NCI-H69 (cell line): ENCODE measurements at places on chromosomes 4 and X.

GRCh38 chr4:145297556-145297955, 117.2 kb upstream of the OTUD4 start:
- no peak for DNase-seq

DNA sequence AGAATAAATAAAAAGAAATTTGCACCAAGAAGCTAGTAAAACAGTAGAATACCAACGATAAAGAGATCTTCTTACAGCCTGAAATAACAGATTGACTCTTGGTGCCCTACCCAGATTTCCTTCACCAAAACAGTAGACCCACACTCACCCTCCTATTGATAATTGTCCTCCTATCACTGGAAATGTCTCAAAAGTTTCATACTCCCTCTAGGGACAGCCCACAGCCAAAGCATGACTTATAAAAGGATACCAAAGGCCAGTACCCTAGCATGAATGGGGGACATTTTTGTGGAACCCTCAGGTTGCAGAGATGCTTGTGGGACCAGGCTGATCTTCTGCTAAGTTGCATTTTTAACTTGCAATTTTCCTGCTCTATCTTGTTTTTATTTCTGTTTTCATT, 104.1 kb downstream of the INPP4B start:
- no peak for DNase-seq

DNA sequence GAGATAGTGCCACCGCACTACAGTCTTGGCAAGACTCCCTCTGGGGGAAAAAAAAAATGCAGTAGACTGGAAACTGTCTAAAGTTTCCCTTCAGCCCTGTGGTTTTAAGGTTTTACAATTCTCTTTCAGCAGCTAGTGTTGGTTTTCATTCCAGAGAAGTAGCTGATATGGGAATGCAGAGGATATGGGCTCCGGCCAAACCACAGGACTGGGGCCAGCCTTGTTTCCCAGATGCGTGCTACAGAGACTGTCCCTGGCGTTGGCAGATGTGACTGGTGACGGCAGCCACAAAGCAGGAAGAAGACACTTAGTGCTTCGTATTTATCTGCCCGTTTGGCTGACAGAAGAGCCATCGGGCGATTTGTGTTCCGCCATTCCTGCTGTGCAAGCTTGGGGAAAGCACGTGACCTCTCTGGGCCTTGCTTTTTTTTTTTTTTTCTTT, 43.2 kb downstream of the ZBTB49 start:
- no peak for DNase-seq

- no peak for DNase-seq
Measured at GRCh38 chrX:53188763-53189162, 36.2 kb downstream of the KDM5C start.

DNA sequence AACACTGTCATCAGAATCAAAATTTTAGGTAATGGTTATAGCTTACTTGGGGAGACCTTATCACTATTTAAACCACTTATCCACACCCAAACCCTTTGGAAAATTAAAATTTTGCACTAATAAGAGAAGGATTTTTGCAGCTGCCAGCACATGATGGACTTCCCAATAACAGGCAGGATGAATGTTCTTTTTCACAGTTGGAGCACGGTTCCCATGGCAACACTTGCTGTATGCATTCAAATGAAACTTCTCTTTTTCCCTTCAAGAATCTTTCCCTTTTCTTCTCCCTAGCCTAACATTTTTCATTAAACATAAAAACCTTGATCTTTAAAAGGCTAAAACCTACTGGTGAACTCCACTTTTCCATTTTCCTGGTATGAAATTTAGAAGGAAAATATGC, 768.2 kb downstream of the KCTD8 start:
- DNase-seq: no peak

GRCh38 chrX:103550415-103551051, 31.2 kb upstream of the RAB40A start:
- DNase-seq: no peak

GRCh38 chr4:168908093-168908492, 102.0 kb downstream of the CBR4 start:
- no peak for DNase-seq

DNA sequence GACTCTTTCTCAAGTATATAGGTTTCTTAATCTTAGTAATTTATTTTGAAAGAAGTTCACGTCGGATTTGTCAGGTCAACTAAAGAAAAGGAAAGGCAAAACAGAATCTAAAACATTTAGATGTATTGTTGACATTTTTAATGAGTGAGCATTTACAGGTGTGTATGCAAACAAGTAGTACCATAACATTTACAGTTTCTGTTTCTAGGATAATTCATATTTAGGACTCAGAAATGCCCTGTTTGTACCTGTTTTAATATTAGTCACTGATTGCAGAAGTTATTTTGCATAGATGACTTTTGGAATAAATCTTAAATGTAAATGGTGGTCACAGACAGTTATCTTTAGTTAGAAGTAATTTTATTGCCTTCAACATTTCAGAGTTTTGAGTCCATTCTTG, 151.3 kb upstream of the NUDT6 start:
- no peak for DNase-seq

DNA sequence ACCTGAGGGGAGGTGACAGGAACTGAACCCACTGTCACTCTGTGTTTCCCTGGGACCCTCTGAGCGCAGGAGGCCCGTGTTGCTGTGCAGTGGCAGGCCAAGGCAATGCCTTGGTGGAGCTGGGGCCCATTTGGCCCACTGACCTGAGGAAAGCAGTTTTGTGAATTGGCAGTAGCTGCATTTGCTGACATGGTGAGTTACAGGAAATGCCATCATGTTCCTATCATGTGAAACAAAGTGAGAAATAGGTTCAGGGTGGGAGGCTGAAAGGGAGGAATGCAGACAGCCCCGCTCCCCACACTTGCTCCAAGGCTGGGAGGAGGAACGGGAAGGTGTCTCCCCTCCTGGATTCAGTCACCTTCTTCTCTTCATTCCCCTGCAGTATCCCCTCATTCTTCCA, 146.1 kb downstream of the PTTG2 start:
- no peak for DNase-seq

- peak; percentile 15 for DNase-seq
Measured at GRCh38 chr4:1288786-1289185, 905 bp upstream of the MAEA start.

GRCh38 chr4:81436096-81436495, 35.6 kb downstream of the RASGEF1B start:
- DNase-seq: no peak
